ENCODE measurements at places on chromosomes 1 and 21.

- DNase-seq: no peak
Measured at GRCh38 chr1:182761396-182762395, 27.9 kb upstream of the NPL start.

DNA sequence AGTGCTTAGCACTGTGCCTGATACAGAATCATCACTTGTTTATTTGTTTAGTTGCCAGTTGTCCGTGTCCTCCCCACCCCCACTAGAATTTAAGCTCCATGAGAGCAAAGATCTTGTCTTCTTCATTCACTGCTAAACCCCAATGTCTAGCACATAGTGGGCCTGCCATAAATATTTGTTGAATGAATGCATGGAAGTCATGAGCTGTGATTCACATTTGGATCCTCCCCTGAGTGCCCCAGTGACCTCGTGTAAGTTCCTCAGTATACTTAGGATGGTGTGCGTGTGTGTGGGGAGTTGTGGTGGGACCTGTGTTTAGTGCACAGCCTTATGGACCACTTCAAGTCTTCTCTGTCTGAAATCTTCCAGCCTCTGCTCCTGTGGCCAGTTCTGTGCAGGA, 23.1 kb downstream of the IER5 start:
- no peak for DNase-seq

DNA sequence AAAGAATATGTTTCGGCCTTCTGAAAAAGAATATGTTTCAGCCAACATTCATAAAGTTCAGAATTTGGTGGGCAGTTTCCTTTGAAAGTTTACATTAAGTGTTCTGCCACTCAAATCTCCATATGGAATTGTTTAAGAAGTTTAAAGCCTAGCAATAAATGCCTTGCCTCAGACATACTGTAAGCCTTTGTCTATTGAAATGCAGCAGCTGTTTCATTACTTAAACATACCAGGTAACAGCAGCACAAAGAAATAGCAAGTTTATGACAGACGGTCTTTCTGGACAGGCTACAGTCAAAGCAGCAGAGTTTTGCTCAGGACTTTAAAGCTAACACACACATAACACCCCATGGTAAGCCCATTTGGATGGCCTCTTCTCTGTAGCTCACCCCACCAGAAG, 38.5 kb upstream of the C1orf105 start:
- DNase-seq: no peak

GRCh38 chr1:36530791-36531190, 48.1 kb upstream of the CSF3R start:
- DNase-seq: no peak

- peak; percentile 56 for DNase-seq
Measured at GRCh38 chr1:203281033-203281432, 24.3 kb upstream of the BTG2 start.

DNA sequence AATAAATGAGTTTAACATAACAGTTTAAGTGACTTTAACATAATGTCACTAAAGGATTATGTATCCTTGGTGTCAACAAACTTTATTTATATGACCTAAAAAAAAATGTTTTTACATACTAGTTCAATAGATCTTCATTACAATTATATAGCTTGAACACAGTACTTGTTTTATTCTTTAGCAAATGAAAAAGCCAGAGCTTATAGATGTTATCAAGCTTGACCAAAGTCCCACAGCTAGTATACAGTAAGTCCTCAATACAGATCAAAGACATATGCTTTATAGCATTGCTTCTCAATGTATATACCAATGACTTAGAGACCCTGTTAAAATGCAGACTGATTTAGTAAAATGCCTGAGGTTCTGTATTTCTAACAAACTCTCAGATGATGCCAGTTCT, 42.4 kb downstream of the UCHL5 start:
- DNase-seq: no peak

DNA sequence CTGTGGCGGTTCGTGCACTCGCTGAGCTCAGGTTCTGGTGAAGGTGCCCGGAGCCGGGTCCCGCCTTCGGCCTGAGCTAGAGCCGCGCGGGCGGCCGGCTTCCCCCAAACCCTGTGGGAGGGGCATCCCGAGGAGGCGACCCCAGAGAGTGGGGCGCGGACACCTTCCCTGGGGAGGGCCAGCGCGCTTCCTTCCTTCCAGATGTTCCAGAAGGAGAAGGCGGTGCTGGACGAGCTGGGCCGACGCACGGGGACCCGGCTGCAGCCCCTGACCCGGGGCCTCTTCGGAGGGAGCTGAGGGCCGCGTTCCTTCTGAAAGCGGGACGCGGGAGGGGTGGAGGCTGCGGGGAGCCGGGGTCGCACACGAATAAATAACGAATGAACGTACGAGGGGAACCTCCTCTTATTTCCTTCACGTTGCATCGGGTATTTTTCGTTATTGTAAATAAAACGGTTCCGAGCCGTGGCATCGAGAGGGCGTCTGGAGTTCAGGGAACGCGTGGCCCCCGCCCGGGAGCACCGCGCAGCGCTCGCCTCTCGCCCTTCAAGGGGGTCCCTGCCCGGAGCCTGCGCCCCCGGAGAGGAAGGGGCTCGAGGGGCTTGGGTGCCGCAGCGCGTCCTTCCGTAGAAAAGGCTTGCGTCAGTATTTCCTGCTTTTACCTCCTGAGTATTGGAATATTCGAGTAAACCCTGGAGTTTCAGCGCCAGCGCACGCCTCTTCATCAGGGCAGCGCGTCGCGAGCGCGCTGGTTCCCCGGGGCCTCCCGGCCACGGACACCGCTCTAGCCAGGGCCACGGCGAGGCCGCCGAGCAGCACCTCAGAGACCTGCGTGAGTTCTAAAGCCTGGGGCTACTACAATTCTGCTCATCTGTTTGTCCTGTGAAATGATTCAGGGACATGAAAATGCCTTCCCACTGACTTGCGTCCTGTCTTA, 11.5 kb downstream of the YBEY start:
- DNase-seq: no peak

- DNase-seq: no peak
Measured at GRCh38 chr1:76496871-76497270, 370.4 kb upstream of the ST6GALNAC5 start.

DNA sequence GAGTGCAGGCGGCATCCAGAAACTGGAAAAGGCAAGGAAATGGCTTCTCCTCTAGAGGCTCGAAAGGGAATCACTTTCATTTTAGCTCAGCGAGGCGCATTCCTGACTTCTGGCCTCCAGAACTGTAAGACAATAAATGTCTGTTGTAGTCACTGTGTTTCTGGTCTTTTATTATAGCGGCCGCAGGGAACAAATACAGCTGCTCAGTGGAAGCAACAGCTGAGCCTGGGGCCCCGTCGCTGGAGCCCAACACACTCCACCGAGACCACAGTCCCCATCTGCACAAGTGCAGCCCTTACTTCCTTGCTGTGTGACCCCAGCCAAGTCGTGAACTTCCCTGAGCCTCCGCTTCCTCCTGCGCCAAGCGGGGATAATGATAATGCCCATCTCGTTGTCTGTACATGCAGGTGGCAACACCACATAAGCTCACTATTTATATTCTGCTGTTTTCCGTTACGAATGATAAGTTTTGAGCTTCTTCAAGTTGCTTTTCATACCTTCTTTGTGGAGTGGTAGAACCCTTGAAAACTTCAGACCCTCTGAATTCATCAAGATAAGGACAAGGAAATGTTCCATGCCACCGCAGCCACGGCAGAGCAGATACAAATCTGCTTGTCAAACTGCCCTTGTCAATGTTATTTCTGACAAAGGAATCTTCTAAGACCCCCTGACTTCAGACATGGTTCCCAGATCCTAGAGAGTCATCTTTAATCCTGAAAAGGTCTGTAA, 3.2 kb upstream of the LAPTM5 start:
- no peak for DNase-seq

- DNase-seq: peak; percentile 67
Measured at GRCh38 chr1:167447521-167448136, 70.7 kb downstream of the CD247 start.

GRCh38 chr1:21899987-21900386, 37.1 kb downstream of the HSPG2 start:
- DNase-seq: no peak

DNA sequence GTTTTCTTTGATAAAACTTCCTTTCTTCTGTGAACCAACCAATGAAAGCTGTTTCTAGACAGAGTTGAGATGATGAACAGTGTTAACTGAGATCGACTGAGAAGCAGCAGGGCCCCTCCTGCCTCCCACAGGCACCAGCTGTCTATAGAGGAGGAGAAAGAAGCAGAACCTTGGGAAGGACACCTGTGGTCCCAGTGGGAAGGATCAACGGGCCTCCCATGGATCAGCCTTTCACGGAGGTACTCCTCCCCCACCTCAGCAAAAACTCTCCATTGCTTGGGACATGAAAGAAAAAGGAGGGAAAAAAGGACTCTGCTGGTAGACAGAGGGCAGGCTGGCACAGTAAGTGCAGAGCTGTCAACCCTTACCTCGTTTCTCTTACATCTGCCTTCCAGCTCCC, 40.5 kb downstream of the PLPPR5 start:
- no peak for DNase-seq

DNA sequence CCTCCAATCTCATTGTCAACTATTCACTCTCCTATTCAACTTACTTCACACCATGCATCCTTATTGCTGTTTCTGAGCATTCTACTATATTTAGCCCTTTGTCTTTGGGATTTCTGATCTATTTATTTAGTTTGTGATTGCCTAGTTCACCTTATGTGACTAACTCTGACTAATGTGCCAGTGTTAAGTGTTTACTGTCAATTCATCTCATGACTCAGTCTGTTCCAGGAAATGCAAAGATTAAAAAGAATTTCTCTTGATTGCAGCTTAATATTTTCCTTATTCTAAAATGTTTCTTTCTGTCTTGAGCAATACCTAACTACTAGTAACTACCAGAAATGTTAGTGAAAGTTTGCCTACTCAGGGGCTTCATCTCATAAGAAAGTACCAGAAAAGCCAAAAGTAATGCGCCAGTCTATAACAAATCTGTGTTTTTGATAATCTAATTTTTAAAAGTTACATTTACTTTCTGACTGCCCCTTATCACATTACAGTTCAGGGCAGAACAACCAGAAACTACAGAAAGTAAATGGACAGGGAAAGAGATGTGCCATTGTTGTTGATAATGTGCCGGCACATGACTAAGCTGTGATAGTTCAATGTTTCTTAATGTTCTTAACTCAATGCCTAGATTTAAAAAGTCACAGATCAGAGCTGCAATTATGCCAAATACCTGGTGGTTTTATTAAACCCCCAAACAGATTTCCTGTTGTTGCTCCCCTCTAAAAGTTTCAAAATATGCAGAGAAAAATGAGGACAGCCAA, 556.5 kb downstream of the PTBP2 start:
- no peak for DNase-seq

- no peak for DNase-seq
Measured at GRCh38 chr1:186967656-186968394, 139.1 kb downstream of the PLA2G4A start.

DNA sequence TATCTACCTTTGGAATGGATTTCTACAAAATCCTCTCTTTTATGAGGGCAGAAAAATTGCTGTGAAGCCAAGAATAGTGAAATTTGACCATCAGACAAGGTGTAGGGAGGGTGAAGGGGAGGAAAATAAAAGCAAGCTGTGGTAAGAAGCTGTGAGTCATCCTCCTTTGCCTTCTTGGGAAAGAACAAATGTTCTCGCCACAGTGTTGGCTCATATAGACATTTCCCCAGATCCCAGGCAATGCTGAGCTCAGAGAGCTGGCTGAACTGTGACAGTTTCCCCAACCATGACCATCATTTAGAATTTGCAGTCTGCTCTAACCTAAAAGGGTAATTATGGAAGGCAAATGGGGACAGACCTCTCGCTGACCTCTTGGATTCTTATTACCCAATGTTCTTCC, 235.4 kb downstream of the PBX1 start:
- peak; percentile 26 for DNase-seq

DNA sequence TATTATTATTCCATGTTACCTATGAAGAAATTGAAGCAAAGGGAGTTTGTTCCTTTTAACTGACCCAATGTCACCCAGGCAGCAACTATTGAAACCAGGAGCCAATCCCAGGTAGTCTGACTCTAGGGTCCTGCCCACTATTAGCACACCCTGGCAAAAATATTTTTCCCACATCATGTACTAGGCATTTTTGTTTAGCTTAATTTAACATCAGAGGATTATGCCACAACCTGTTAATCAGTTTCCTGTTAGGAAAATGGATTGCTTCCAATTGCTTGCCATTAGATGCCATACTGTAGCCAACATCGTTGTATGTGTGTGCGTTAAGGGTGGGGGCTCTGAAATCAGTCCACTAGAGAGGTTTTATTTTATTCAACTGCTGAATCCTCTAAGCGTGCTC, 281.1 kb downstream of the DNM3 start:
- no peak for DNase-seq

DNA sequence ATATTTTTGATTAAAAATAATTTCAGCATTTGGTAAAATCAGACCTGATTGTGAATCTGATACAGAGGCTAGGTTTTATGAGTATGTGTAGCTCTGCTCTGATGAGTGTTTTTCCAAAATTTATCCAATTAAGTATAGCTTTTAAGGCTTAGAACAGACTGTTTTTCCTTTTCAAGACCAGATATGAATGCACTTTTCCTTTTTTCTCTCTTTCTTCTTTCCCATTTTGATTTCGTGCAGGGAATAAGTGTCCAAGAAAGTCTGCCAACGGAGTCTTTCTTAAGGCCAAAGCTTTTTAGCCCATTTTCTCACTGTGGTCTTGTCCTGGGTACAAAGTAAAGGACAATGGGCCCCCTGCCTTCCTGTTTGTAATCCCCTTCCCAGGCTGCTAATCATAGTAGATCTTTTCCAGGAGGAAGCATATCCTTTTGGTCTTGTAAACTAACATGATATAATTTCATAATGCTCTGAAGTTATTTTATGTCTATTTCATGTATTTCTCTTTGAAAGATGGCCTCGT, 2.9 kb downstream of the KIF1B start:
- no peak for DNase-seq

DNA sequence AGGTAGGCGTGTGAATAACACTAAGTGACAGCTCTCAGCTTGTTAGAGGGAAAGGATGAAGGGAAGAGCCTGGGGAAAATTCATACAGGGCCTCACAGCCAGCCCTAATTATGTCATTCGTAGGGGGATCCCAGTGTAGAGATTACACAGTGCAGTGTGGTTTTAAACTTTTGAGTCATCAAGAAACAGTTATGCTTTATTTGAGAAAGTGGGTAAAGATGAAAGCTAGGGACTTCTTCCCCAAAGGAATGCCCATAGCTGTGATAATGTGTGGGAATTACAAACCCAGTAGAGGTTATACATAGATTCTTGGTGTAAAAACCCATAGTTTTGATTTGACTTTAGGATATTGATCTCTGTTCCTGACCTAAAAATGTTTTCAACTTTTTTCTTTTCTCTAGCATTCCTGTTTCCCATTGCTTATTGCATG, 1.9 kb downstream of the TTF2 start:
- DNase-seq: peak; percentile 89
